ENCODE measurements at places on chromosomes 4 and X.

GRCh38 chr4:4869731-4870571 lies 10.5 kb downstream of the MSX1 start:
- DNase-seq: no peak

GRCh38 chrX:100831219-100831946 lies 11.2 kb downstream of the CSTF2 start:
- no peak for DNase-seq

- no peak for DNase-seq
Observed at GRCh38 chr4:2888886-2889285, 45.2 kb downstream of the ADD1 start.

GRCh38 chr4:74181219-74181618 lies 23.3 kb downstream of the MTHFD2L start:
- DNase-seq: no peak

DNA sequence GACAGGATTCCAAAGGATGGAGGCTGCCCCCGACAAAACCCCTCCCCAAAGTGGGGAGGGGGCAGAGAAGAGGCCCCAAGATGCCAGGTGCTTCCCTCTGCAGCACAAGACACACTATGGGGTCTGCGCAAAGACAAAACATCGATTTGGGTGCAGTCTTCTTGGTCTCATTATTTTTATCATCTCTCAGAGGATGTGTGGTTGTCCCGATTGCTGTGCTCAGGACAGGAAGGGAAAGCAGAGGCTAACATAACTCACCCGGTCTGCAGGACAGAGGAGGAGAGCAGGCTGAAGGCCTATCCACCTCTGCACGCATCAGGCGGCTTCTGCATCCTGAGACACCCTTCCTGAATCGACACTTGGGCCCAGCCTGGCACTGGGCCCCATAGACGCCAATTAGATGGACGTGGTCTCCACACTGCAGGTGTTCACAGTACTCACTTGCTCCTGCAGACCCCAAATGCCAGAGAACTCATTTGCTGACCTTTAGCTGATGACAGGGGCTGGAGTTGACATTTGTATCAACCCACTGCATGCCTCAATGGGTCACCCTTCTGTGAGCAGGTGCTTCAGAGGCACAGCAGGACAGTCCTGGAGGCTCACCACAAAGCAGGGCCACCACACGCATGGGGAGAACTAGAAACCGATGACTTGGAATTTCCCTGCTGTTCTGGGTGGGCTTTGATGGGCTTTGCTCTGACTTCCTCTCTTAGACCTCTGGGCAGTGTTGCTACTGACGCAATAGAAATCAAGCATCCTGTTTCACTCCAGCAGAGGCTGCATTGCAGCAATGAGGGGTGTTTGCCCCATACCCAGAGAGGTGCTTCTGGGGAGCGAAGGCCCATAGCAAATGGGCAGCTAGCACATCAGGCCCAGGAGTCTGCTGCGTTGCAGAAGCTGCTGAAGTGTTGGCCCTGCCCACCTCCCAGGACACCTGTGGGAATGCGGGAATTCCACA lies 96.3 kb upstream of the ENPP6 start:
- DNase-seq: no peak

GRCh38 chrX:9902656-9903055 lies 64.5 kb upstream of the CLDN34 start:
- DNase-seq: no peak

DNA sequence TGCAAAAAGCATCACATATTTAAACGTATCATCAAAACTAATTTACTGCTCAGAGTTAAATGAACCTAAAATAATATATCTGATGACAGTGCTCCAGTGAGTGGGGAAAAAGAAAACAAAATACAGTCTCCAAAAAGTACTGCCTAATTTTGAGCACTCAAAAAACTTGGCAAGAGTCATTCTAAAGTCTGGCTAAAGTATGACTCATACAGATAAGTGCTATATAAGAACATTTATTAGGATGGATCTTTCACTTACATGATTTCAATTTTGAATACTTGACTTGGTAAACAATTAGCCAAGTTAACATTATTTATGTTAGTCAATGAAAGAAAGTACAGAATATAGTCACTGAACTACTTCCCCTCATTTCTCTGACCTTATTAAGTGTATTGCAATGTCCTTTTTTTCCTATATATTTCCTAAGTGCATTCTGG lies 27.2 kb downstream of the FBXO8 start:
- DNase-seq: no peak

All from vagina (tissue), 2 donors.